ENCODE measurements at places on chromosomes 6 and 20. TPM values are rescaled to one million over a fixed set of nuclear protein-coding genes. Genes with fewer than 3 reads are reported as not detected.

Gene SYNJ2
- 14.7 TPM for total RNA-seq

Gene HLA-DRA
- total RNA-seq, result 109 TPM

Gene FAM209A
- total RNA-seq, result not detected

Gene BANF2
- total RNA-seq, result not detected
